ENCODE measurements at places on chromosomes 7 and 10.

- no peak for DNase-seq
Observed at GRCh38 chr10:89516149-89516832, 19.1 kb downstream of the SLC16A12 start.

- DNase-seq: no peak
Observed at GRCh38 chr10:70540789-70541360, 61.7 kb downstream of the PRF1 start.

- DNase-seq: no peak
Observed at GRCh38 chr7:91128683-91129348, 135.4 kb upstream of the FZD1 start.

- DNase-seq: no peak
Observed at GRCh38 chr7:156109076-156109475, 296.8 kb upstream of the SHH start.

DNA sequence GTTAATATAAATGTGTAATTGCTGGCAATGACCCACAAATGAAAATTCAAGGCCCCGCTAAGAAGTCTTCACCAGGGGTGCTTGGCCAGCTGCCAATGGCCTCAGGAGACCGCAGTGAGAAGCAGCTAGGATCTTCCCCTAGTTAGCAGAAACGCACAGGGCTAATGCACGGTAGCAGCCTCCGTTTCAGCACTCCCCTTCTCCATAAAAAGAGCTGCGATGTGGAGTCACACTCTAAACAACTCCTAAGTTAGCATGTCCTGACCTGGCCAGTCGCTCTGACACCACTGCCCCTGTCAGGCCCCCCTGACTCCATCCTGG, 139.0 kb downstream of the SEPTIN14 start:
- no peak for DNase-seq

DNA sequence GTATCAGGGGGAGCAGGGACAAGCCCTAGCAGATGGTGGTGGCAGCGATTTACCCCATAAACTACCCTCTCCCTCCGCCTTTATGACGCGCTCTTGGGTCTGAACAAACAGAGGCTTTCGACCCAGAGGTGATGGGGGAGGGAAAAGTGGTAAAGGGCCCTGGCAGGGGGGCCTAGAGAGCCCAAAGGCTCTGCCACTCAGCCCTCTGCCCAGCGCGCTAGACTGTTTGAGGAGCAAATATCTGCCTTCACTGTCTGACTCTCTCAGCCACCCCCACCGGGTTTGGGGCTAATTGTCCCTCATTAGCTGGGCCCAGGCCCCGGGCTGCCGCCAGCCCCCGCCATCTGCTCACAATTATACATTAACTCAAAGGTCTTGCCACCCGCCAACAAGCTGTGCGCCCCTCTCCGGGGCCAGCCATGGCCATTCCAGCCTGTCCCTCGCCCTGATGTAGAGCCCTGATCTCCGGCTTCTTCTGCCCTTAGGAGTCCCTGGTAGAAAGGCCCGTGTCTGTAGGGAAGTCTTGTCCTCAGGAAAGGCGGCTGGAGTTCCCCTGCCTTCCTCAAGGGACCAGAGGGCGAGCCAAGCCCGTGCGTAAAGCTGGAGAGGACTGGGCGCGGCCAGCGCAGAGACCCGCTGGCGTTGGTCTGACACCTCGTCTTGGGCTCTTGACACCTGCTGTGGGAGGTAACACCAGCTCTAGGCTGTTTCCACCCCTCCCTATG, 1.9 kb upstream of the PAX4 start:
- DNase-seq: no peak

GRCh38 chr7:82284936-82285519, 158.5 kb downstream of the CACNA2D1 start:
- DNase-seq: no peak

DNA sequence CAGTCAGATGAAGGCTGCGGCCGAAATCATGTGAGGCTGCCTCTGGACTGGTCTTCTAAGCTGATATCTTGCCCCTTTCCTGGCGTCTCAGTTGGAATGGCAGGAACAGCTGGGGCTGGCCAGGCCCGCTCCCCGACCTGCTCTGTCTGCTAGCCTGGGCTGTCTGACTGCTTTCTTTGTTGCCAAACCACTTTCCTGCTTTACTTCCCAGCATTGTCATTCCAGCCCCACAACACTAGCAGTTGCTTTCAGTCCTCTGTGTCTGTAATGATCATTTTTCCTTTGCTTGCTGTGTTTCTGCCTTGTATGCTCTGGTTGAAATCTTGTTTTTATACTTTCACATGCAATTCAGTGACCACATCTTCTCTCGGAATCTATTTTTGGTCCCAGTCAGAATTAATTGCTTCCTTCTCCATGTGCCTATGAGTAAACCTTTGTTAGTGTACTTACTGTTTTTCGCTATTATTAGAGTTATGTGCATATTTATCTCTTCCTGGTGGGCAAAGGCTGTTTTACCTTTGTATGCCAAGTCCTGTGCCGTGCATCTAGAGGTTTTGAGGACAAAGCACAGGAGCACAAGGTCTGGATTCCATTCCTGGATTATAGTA, 21.6 kb downstream of the PRPF18 start:
- no peak for DNase-seq

GRCh38 chr10:82084904-82085303, 209.9 kb downstream of the NRG3 start:
- DNase-seq: no peak

DNA sequence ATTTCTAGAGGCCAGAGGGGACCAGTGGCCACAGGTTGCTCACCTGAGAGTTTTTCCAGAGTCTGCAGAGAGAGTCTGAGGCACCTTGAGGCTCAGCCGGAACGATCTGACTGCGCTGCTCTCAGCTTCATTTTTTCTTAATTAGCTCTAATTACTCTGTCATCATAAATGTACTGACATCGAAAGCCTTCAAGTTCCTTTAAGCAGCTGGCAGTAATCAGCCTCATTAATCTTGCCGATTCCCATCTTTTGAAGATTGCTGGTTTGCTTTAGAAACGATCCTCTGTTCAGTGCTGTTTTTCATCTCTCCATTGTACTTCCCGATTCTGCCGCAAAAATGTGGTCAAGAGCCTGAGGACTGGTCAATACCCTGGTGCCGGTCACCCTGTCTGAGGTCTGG, 454.7 kb downstream of the TYW1 start:
- no peak for DNase-seq

GRCh38 chr7:70589590-70589989, 542.4 kb upstream of the GALNT17 start:
- DNase-seq: no peak

- DNase-seq: no peak
Observed at GRCh38 chr7:122919643-122920181, 33.5 kb upstream of the CADPS2 start.

- no peak for DNase-seq
Observed at GRCh38 chr10:3531670-3532069, 253.3 kb downstream of the KLF6 start.

GRCh38 chr10:80501913-80502521, 35.7 kb upstream of the SH2D4B start:
- no peak for DNase-seq

DNA sequence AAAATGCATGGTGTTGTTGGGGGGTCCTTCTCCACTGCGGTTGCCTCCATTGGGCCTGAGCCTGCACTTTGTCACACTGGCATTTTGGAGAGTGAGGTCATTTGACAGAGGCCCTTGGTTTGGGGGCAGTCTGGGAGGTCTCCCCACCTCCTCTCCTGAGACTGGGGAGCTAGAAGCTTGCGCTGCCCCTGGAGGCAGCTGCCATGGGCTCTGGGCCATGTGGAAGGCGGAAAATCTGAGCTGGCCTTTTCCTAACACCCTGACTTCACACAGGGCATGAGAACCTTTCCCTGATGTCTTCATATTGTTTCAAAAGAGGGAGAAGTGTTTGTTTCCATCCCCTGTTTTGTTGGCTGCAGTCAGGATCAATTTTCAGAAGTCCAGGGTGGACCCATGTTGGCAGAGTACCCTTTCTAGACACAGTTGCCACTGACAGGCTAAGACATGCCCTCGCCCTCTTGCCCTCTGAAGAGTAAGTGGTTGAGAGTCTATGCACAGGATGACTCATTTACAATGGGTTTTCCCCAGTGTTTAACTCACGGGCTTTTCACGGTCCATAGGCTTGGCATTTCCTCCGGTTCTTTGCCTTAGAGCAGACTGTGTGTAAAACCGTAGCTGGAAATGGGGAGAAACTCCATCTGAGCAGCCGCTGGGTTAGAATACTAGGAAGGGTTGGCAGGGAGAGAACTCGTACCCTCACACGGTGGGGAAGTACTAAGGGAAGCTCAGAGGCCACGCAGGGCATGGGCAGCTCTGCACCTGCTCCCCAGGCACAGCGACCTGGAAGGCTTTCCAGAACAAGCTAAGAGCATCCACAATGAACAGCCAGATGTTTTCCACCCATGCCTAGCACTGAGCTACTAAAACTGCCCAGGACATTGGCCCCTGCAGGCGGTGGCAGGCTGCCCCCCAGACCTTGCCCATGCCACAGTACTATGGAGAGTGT, 655.0 kb downstream of the SDK1 start:
- DNase-seq: peak; percentile 18

- DNase-seq: no peak
Observed at GRCh38 chr10:101967119-101967518, 88.9 kb downstream of the ARMH3 start.

GRCh38 chr10:110349831-110350230, 45.1 kb upstream of the SMNDC1 start:
- DNase-seq: no peak

GRCh38 chr10:88386204-88386788, 196.8 kb downstream of the RNLS start:
- DNase-seq: no peak

GRCh38 chr10:6050801-6051445, 11.2 kb downstream of the IL2RA start:
- DNase-seq: peak; percentile 92

- DNase-seq: no peak
Observed at GRCh38 chr7:30968747-30969603, 5.2 kb downstream of the GHRHR start.

DNA sequence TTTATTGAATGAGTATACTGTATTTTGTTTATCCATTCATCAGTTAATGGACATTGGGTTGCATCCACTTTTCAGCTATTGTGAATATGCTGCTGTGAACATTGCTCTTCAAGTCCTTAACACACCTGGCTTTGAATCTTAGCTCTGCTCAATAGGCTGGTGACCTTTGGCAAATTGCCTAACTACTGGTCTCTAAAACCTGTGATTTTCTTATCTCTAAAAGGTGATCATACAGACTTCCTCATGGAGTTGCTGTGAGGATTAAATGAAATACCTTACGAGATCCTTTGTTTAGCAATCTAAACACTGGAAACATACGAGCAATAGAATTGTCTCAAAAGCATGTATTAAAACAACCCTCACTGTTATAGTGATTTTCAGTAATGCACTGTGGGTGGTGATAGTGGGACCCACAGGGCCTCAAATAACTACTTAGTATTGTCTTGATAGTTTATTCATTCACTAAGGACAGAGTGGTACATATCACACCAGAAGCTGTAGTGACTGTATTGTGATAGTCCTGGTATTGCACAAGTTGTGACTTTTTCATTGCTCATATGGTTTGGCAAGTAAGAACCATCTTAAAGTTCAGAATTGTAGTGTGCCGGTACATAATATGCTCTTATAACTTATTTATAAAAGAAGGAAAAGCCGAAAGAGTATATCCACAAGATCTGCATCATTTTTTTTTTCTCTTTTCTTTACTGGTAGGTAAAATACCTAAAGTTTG, 257.6 kb downstream of the EXOC4 start:
- DNase-seq: no peak

DNA sequence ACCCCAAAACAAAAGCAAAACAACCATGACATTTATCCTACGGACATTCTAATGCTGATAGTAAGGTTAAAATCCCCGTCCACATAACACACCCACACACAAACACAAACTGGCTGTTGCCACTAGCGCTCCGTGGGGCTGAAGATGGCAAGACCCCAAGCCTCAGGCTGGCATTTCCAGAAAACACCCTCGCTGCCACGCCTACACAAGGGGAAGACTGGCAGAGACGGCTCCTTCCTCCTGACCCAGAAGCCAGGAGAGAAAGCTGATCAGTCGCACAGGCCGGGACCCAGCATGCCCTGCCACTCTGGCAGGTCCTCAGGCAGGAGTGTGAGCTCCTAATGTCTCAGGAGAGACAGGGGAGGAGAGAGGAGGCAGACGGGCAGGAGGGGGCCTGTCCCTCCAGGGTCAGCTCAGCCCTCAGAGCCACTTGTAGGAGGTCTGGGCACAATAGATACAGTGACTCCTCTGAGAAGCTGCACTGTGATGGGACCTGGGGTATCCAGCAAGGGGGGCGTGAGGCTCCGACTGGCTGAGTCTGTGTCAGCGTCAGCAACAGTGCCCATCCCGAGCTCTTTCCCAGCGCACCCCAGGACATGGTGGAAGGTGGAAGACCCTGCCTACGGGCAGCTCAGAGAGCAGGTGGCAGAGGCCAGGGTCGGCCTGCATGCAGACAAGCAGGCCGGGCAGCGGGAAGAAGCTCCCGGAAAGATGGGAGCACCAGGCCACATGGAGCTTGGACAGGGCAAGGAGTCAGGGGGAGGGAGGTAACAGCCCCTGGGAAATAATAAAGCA, 326.9 kb downstream of the PTPRN2 start:
- DNase-seq: no peak

- no peak for DNase-seq
Observed at GRCh38 chr10:20977300-20977699, 80.2 kb upstream of the NEBL start.

DNA sequence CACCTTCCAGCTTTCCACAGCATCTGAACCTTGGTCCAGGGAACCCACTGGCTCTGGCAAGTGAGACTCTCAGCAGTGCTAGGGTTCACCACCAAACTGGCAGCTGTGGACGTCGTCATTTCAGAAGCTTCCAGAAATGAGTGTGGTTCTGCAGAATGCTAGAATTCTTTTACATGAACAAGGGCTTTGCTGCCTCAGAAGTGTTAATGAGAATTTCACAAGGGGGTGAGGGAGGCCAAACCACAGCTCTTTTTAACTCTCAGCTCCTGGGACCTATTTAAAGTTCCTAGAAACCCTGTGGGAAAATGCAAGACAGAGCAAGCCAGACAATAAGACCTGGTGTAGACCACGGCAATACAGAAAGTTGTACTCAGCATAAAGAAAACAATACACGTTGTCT, 129.3 kb upstream of the BET1 start:
- DNase-seq: no peak

GRCh38 chr10:52318822-52319464, 4.9 kb downstream of the DKK1 start:
- no peak for DNase-seq

- no peak for DNase-seq
Observed at GRCh38 chr10:110957606-110958005, 38.2 kb downstream of the SHOC2 start.

DNA sequence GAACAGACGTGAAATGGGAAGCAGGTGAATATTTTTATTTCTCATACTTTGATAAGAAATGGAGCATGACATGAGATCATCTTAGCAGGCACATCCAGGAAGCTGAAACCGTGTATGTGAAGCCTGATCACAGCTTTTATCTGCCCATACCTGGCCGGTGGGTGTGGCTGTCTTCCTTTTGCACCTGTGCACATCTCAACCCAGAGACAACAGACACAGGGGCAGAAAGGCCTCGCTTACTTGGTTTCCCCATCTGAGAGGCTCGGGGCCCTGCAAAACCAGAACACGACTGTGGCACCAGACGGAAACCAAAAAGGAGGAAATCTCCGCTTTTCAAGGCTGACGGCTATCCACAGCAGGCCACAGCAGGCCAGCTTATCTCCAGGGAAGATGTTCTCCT, 116.4 kb downstream of the TCERG1L start:
- no peak for DNase-seq
